Stimulated activated CD4-positive, alpha-beta T cell treated with anti-CD3 and anti-CD28 coated beads, Interleukin-12 subunit alpha, Interleukin-12 subunit beta, amount 100 ng/mL, for 4 hours (primary cell): ENCODE measurements at places on chromosomes 16 and 17.
A peak's percentile ranks its signal among the peaks of the same experiment; 100 is the strongest.

GRCh38 chr17:16882243-16882925 lies 89.5 kb downstream of the TNFRSF13B start:
- DNase-seq = no peak

GRCh38 chr16:64406770-64407181 lies 715.1 kb downstream of the CDH11 start:
- DNase-seq = no peak

DNA sequence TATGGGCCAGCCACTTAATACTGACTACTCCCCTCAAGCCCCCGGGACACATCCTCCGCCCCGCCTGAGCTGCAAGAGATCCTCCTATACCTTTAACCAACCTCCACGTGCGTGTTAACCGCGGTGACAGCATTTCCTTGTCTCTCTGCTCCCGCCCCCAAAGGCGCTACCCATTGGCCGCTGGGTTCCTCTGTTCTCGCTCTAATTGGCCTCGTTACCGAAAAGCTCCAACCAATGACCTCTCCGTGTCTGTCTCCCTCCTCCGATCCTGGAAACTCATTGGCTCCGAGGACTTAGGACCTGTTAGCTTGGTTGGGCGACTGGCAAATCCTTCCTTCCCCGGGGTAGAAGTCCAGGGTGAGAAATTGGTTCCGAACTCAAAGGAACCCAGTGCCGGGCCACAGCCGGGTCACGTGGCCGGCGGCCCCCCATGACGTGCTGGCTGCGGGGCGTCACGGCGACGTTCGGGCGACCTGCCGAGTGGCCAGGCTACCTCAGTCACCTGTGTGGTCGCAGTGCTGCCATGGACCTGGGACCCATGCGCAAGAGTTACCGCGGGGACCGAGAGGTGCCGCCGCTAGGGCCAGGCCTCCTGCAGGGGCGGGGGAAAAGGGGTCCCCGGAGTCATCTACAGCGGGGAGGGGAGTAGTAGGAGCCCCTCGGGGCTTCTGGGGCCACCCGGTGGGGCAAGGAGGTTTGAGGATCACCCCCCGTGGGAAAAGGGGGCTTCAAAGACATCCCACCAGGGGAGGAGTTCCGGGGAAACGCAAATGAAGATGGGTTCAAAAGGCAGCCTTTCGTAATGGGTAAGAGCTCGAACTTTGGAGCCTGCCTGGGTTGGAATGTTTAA lies at the start of gene PNPO:
Gene PNPO (plus strand): TSS at position 326 of the 850 bp plus-strand sequence. CDS start 105 bp downstream, at position 431.
- DNase-seq = peak; percentile 87

GRCh38 chr17:79985361-79985942 lies 50.2 kb downstream of the TBC1D16 start:
- no peak for DNase-seq

DNA sequence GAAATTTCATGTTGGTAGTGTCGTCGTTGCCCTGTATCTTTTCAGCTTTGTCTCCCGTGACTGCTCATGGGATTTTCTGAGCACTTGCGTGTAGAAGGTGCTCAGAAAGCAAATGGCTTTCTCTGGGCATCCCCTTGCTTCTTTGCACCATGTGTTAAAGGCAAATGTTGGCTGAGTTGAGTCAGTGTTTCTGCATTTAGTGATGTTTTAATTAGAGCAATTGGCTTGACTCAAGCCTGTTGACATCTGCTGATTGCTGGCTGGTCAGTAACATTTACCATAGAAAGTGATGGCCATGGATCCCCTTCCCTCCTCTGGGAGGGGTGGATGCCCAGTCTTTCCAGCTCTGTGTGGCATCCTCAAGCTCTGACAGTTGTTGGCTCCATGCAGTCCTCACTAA lies 187.2 kb upstream of the MPHOSPH6 start:
- DNase-seq = no peak

- no peak for DNase-seq
Measured at GRCh38 chr16:50335196-50335958, 33.4 kb downstream of the BRD7 start.

GRCh38 chr17:393806-394717 lies 41.5 kb upstream of the RPH3AL start:
- DNase-seq = no peak

DNA sequence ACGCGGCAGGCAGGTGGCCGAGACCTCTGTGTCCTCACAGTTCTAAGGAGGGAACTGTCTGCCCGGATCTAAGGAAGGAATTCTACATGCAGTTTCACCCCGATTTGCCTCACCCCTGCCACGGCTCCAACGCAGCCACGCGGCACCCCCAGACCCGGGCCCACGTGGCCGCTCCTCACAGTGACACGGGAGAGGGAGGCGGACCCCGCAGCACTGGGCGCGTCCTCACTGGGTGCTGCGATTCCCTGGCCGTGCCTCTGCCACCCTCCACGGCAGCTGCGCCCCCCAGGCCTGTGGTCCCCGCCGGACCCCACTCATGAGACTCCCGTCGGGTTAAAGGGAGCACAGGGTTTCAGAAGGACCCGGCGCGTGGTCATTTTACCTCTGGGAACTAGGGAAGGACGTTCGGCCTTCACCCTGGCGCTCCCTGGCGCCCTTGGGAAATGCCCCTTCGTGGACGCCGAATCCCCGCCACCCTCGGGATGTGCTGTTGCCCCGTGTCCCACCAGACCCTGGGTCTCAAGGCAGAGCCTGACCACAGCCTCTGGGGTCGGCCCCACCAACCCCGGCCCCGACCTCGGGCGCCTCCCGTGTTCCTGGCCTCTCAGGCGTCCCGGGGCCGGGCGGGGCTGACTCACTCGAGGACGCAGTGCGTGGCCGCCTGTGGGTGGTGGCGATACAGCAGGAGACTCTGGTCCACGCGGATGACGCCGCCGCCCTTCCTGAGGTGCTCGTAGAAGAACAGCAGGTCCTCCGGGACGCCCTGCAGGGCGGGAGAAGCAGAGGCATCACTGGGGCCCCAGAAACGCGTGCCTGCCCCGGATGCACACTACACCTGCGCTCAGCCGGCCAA lies 118.8 kb upstream of the METRNL start:
- no peak for DNase-seq

GRCh38 chr17:46943501-46944393 lies 20.8 kb downstream of the GOSR2 start:
- DNase-seq = no peak

DNA sequence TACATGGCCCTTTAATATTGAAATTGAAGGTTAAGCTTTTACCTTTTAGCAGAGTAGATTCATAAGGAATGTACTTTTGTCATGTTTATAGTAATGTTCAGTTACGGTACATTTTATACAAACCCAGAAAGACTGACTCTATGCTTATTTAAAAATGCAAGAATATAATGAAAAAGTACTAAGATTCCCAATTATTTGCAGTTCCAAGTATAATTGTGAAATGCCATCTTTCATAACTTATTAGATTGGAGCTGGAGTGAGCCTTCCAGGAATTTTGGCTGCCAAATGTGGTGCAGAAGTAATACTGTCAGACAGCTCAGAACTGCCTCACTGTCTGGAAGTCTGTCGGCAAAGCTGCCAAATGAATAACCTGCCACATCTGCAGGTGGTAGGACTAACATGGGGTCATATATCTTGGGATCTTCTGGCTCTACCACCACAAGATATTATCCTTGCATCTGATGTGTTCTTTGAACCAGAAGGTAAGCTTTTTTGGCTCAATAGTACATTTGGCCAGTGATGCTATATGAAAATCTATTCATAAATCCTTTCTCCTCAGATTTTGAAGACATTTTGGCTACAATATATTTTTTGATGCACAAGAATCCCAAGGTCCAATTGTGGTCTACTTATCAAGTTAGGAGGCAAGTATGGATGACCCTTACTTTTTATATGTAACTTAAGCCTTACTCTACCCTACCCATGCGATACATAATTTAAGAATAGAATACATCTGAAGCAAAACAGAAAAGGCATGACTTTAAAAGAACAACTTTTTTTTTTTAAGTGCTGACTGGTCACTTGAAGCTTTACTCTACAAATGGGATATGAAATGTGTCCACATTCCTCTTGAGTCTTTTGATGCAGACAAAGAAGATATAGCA lies 4.2 kb downstream of the SRSF2 start:
- DNase-seq = no peak

DNA sequence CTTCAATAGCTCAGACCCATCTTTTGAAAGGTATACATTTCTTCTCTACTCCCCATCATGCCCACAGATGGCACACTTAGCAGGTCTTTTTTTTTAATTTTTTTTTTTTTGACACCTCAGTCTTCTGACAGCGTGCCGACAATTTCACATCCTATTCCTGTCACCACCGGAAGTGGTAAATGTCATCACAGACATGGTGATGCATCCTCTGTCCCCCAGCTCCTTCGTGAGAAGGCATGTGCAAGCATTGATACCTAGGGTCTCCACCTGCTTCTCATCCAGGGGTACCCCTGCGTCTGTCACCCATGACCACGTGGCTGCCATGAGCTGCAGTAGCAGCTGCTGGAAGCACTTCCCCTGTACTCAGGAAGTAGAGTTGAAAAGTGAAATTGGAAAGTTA lies 35.6 kb downstream of the ELAC2 start:
- no peak for DNase-seq

- DNase-seq = no peak
Measured at GRCh38 chr17:44176257-44176656, 5.8 kb downstream of the ASB16 start.

GRCh38 chr16:57411362-57411976 lies 6.9 kb downstream of the CCL17 start:
- DNase-seq = no peak

DNA sequence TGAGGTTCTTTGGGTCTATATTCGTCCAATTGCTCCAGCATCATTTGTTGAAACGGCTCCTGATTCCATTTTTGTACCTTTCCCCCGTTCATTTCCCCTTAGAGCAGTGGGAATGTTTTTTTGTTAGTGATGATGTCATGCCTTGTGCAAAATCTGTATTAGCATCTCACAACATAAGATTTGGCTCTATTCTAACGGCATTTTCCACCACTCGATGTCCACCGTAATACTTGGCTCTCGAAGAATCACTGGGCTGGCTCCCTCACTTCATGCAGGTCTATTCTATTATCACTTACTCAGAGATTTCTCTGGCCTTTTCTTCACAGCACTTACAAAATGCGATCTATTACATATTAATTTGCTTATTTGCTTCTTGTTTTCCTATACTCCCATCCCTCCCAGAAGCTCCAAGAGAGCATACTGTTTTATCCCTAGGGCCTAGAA lies 571 bp upstream of the NME1 start:
- DNase-seq = no peak

DNA sequence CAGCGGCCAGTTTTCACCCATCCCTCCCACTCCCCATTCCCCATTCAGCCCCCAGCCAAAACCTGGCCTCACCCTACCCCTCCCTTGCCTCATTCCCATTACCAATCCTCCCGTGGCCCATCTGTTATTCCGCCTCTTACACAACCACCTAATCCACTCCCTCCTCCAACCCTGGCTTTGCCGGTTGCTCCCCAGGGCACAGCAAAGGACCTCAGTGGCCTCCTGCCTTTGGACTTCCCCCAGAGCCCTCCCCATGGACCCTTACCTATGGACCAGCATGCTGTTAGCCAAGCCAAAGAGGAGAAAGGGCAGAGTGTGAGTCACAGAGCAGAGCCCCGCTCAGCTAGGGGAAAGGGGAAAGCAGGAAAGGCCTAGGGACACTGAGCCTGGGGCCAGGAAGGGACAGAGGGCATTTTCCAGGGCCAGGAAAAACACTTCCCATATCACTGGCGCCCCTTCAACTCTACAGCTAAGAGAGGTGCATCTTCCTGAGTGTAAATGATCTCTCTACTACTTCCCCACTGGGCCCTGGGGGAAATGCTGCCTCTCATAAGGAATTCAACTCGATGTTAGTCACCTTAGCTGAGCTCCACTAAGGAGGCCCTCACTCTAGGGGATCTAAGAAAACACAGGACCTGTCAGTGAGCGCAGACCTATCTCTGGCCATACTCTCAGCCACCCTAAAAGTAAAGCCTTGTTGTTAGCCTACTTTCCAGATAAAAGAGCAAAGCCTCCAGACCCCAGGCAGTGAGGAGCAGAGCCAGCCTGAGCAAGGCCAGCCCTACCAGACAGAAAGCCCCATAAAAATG lies 10.6 kb downstream of the PEMT start:
- DNase-seq = no peak
